Kidney (tissue), 22 donors: ENCODE measurements at places on chromosomes 3 and 15. TPM values are rescaled to one million over a fixed set of nuclear protein-coding genes. Genes with fewer than 3 reads are reported as not detected.
A peak's percentile ranks its signal among the peaks of the same experiment; 100 is the strongest.

KLHL40 gene
- total RNA-seq = not detected

KBTBD13 gene
- total RNA-seq = 0.06 TPM

MESP1 gene
- 2.1 TPM for total RNA-seq

AQP9 gene
- total RNA-seq = 1.4 TPM

SAXO2 gene
- total RNA-seq = 3.2 TPM

CCR4 gene
- total RNA-seq = 2.3 TPM

SEMA7A gene
- total RNA-seq = 3.6 TPM

P2RY14 gene
- 2.4 TPM for total RNA-seq

DISP2 gene
- total RNA-seq = 0.69 TPM

ZIC4 gene
- not detected for total RNA-seq

DNA sequence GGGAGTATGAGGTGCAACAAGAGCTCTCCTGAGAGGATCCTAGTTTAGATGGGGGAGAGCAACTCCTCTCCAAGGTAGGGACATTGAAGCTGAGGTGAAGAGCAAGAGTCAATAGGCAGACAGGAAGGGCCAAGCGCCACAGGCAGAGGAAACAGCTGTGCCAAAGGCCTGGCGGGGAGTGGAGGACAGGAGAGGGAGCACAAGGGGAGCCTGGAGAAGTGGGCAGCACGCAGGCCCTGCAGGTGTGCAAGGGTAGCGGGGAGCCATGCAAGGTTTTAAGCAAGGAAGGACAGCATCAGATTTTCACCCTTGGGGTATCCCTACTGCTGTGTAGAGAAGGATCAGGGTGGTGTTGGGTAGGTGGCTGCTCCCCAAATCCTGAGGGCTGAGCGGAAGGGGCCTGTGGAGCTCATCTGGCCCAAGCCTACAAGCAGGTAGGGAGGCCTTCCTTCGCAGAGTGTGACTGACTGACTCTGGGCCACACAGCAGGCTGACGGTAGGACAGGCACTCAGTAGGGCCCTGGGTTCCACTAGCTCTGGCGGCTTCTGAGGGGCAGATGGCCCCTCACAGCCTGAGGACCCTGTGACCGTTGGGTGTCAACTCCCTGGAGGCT is 13.3 kb downstream of the CHST13 start:
- DNase-seq = no peak

DNA sequence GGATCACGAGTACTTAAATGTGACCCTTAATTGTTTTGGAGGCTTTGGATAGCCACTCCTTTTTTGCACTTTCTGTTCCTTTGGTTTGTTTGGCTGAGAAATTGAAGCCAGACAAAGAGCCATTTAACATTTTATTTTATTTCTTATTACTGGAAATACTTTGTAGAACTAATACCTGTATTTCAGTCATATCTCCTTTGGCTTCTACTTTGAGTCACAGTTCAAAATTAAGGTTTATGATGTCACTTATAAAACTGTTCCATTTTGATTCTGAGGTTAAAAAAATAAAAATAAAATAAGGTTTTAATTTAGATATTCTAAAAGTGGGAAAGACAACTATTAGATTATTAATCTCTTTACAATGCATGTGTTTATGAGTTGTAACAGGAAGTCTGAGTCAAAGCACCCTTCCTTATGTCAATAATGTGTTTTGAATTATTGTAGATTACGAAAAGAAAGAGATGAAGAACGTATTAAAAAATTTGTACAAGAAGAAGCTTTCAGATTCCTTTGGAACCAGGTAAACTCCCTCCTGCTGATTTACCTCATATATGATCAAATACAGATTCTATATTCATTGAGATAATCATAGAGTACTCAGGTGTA is 16.9 kb upstream of the NXPE3 start:
- DNase-seq = no peak

DNA sequence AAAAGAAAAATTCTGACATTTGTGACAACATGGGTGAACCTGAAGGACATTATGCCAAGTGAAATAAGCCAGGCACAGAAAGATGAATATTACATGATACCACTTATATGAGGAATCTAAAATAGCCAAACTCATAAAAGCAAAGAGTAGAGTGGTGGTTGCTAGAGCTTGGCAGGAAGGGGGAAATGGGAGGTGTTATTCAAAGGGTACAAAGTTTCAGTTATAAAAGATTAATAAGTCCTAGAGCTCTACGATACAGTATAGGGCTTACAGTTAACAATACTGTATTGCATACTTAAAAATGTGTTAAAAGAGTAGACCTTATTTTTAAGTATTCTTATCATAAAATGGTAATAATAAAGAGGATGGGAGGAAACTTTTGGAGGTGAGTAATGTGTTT is 111.6 kb upstream of the NR2E3 start:
- DNase-seq = no peak

DNA sequence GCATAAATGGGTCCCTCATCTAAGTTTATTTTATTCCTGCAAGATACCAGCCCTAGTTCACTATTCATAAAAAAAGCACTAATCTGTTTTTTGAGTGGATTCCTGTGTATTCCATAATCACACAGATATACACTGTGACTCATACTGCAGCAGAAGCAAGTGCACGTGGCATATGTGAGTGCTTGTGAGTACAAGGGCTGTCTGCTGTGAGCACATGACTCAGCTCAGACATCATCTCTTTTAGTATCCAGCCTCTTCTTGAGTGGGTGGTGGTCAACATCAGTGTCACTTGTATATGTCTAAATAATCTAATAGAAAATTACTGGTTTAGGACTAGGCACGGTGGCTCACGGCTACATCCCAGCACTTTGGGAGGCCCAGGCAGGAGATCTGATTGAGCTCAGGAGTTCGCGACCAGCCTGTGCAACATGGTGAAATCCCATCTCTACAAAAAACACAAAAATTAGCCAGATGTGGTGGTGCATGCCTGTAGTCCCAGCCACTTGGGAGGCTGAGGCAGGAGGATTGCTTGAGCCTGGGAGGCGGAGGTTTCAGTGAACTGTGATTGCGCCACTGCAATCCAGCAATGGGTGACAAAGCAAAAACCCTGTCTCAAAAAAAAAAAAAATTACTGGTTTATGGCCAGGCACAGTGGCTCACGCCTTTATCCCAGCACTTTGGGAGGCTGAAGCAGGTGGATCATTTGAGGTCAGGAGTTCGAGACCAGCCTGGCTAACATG is 49.8 kb downstream of the NIPA2 start:
- DNase-seq = no peak

DNA sequence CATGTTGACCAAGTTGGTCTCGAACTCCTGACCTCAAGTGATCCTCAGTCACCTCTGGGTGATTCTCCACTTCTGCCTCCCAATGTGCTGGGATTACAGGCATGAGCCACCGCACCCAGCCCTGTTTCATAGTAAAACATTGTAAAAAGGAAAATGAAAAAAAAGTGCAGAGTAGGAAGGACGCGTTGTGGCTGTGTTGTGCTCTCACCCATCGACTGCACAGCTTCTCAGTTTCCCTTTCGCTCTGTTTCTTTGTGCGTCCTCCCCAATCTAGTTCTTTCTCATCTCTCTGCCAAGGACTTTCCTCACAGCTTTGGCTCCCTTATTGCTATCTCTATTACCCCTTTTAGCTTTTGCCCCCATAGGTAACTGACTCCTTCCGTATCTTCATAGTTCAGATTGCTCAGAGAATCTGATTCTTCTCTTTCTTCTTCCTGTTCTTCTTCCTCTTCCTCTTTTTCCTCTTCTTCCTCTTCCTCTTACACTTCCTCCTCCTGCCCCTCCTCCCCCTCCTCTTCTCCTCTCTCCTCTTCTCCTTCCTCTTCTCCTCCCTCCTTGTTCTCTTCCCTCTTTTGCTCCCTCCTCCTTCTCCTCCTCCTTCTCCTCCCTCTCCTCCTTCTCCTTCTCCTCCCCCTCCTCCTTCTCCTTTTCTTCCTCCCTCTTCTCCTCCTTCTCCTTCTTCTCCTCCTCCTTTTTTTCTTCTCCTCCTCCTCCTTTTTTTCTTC is 81.1 kb upstream of the VGLL4 start:
- DNase-seq = no peak

GRCh38 chr3:126137490-126138130 is 42.8 kb downstream of the ALDH1L1 start:
- DNase-seq = peak; percentile 40

DNA sequence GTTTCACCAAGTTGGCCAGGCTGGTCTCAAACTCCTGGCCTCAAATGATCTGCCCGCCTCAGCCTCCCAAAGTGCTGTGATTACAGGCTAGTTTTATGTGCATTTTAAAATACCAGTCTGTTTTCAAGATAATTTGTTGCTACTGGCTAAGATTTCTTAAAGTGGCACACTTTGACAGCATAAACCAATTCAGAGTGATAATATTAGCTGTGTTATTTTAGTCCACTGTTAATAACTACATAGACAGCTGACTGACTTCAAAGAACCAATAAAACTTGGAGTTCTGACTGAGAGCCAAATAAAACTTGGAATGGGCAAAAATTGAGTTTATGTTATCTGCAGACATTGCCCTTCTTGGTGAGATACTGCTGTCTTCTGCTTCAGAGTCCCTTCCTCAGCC is 291.8 kb downstream of the UBE2E2 start:
- no peak for DNase-seq

DNA sequence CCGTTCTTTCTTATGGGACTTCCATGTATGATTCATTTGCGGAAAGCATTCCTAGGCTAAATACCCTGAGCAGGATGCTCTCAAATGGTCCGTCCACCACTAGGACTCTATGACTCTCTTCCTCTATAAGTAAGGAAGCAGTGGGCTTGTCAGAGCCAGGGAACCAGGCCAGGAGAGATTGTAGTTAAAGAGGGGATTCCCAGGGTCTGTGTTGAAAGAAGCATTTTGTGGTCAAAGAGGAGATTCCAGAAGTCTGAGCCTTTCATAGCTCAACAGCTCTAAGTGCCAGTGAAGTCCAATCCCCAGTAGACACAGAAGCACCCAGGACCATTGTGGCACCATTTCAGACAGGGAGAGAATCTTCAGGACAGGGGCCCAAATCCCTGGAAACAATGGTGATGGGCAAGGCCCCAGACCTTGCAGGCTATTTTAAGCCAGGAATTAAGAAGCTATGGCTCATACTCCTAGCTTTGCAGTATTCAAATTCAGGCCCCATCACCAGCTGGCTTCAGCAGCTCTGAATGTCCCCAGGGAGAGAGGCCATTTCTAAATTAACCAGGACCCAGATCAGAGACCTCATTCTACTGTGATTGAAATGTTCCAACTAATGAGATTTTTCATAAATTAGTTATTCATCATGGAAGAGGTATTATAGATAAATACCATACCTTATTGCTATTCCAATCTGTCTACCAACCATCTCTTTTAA is 81.7 kb downstream of the CD47 start:
- DNase-seq = no peak

- no peak for DNase-seq
Measured at GRCh38 chr3:152623286-152623911, 211.5 kb upstream of the P2RY1 start.

- DNase-seq = no peak
Measured at GRCh38 chr15:82536409-82537350, 3.6 kb downstream of the RPS17 start.

DNA sequence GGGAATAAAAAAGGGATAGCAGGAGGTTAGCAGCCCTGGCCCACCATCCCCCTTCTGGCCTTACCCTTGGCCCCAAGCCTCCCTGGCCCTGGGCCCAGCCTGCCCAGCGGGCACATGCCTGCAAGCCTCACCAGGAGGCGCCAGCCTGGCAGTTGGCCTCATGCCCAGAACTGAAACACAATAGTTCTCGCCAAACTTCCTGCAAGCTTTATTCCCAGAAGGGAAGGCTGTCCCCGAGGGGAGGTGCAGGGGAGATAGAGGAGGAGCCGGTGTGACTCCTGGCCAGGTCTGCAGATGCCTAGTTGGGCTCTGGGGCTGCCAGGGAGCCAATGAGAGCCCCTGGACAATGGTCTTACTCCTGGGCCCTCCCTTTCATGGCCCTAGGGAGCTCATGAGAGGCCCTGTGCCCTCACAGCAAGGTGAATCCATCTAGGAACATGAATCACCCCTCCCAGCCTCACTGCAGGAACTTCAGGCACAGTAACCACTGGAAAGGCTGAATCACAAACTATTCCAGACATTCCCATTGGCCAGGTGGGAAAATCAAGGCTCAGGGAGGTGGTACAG is 4.0 kb downstream of the CCDC33 start:
- peak; percentile 96 for DNase-seq

GRCh38 chr3:71491154-71491752 is 92.3 kb downstream of the FOXP1 start:
- DNase-seq = no peak

DNA sequence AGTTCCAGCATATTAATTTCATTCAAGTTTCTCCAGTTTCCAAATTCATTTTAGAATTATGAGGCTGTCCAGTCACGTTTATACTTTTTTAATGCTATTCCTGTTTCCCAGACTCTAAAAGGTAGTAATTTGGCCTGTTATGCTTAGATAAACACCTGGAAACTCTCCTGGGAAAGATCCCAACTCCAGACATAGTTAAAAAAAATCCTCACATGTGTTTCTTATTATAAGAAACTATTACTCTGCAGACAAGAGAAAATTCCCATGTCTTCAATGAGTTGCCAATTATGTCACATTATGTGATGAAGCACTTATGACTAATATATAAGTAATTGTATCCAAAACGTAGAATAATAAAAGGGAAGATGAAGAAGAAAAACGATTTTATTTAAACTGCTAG is 137.1 kb upstream of the TMC3 start:
- DNase-seq = no peak

DNA sequence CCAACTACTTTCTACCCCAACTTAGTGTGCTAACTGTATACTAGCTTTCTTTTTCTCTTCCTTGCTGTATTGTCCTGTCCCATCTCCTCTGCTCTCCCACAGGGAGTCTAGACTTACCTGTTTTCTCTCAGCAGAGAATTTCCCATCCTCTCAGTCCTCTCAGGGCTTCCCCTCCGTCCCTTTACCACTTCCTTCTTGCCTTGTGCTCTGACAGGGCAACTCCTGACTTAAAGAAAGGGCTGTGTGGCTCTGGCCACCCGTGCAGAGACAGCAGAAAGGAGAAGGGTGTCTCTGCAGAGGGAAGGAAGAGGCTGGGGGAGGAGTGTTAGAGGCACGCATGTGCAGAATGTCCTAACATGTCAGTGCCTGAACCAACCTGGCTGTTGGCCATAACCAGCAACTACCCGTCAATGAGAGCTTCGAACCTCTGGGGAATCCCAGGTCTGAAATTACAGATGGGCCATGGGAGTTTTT is at the start of gene GCSAM:
GCSAM (minus strand) TSS at position 274 of the 474 bp plus-strand sequence; CDS start at position 146, 128 bp downstream.
- DNase-seq = no peak

- DNase-seq = no peak
Measured at GRCh38 chr3:160540551-160540950, 24.8 kb downstream of the KPNA4 start.
